GM06990 (cell line): ENCODE measurements at places on chromosomes 12 and 14.

DNA sequence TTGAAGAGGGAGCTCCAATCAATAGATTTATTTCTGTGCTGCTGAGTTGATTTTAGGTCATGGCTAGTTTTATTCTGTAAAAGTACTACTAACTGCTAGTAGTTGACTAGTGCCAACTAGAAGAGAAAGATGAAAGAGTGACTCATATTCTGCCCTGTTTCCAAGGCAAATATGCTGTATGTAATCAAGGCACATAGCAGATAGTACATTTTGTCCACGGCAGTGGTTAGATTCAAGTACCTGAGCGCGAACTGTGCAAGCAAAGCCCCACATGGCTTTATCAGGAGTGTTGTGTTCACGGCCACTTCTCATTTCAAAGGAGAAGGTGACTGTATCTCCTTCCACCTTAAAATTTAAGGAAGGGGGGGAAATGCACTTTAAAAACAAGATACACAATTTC lies 126.8 kb downstream of the TRAFD1 start:
- no peak for DNase-seq

- no peak for DNase-seq
These were observed 84.2 kb upstream of the BMP4 start for GRCh38 chr14:54040846-54041245.

- DNase-seq, result no peak
These were observed 8.5 kb downstream of the ZFYVE21 start for GRCh38 chr14:103724116-103724515.

DNA sequence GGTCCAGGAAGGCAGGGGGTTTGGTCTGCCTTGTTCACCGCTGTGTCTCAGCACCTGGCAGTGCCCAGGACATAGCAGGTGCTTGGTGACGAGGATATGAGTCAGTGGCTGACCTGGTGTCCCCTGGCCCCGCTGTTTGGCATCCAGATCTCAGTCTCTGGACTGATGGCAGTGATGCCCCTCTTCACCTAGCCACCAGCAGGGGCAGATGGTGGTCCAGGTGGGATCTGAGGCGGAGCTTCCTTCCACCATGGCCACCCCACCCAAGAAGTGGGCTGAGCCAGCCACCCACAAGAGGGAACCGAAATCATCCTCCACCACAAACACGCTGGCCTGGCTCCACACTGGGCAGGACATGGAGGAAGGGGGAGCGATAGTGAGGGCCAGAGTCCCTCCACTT lies 16.1 kb upstream of the SH2B3 start:
- DNase-seq, result no peak

- no peak for DNase-seq
These were observed 513.8 kb downstream of the RPL10L start for GRCh38 chr14:46137786-46138185.

GRCh38 chr14:65745396-65746190 lies 333.1 kb downstream of the FUT8 start:
- DNase-seq, result no peak

DNA sequence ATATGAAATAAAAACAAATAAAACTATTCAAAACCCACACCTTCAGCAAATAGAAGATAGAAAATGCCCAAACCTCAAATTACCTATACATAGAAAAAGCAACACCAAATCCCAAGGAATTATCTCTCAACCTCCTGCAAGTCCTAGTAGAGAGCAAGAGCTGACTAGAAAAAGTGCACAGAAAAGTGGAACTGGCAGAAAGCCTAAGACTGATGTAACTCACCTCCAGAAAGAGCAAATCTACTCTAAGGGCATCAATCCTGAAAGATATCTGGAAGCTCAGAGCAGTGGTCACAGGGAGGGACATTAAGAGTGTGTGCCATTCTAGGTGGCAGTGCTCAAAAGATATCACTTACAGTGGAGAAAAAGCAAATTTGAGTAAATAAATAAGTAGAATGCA lies 62.1 kb upstream of the PLEKHG7 start:
- DNase-seq, result no peak

DNA sequence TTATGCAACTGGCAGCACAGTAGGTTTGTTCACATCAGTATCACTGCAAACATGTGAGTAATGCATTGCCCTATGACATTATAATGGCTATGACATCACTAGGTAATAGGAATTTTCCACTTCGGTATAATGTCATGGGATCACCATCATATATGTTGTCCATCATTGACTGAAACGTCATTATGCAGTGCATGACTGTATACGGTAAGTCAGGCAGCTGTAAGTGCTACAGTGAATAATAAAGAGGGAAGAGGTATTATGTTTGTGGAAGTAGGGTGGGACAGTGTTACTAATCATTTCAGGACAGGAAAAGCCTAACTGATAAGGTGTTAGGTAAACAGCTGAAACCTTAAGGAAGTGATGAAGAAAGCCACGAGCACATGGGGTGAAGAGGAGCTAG lies 68.1 kb downstream of the ANO4 start:
- DNase-seq, result no peak

DNA sequence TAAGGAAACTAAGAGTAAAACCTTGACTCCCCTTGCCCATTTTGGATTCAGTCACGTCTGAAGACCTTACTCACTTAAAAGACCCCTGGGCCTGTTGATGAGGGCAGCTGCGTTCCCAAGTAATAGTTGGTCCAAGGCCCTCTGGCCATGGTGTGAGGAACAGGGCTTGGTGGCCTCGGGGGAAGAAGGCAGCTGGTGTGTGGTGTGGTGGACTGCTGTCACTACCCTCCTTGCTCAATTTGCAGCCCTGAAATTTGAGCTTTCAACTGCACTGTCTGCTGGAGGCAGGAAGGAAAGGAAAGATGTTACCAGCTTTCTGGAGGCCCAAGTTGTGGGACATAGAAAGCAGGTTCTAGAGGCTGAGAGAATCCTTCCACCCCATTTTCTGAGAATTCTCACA lies 128.2 kb downstream of the SLC38A6 start:
- no peak for DNase-seq

- DNase-seq, result no peak
These were observed 92.0 kb downstream of the FBXL14 start for GRCh38 chr12:1502379-1502720.

DNA sequence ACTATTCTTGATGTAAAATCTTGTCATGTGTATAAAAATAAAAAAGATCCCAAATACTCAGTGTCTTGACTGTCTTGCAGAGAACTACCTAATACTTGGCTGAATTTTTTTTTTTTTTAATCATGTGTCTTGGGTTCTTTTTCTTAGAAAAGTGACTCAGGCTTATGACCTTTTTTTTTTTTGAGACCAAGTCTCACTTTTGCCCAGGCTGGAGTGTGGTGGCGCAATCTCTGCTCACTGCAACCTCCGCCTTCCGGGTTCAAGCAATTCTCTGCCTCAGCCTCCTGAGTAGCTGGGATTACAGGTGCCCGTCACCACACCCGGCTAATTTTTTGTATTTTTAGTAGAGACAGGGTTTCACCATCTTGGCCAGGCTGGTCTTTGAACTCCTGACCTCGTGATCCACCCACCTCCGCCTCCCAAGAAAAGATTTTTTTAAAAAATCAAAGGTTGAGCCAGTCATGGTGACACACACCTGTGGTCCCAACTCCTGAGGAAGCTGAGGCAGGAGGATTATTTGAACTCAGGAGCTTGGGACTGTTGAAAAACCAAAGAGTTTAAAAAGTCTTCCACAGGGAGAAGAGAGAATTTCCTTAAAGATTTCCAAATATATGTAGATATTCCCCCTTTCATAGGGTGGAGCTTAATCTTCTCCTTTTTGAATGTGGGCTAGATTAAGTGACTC lies 17.7 kb upstream of the TDG start:
- no peak for DNase-seq

- DNase-seq, result peak; percentile 6
These were observed 32.1 kb downstream of the DEPDC4 start for GRCh38 chr12:100234591-100235304.

DNA sequence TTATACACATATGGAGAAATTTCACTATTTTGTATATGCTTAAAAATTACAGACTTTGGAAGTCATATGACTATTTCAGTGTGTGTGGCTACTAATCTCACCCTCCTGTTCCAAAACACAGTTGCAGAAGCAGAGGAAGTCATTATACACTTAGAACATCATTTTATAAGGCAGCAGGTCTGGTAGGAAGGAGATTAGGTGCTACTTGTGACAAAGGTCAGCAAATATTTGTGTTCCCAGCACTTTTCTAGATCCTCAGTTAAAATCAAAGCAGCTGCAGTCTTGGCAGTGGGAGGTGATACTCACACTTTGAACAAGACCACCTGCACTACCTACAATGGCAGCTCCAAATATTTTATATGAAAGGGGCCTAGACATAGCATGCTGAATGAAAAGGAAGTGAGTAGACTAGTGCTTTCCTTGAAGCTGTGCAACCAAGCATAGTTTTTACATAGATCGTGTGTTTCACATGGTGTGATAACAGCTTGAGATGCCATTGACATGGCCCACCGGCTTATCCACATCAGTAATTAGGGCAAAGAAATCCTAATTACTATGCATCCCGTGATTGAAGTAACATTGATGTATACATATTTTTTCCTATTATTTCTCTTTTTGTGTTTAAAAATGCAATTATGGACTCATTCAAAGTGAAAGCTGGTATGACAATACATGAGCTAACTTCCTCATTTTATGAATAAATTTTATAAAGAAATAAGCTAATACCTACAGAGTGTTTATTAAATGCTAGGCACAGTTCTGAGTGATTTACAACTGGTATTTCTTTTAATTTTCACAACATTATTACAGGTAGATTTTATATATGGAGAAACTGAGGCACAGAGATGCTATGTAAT lies 5.3 kb downstream of the GYS2 start:
- DNase-seq, result peak; percentile 10

DNA sequence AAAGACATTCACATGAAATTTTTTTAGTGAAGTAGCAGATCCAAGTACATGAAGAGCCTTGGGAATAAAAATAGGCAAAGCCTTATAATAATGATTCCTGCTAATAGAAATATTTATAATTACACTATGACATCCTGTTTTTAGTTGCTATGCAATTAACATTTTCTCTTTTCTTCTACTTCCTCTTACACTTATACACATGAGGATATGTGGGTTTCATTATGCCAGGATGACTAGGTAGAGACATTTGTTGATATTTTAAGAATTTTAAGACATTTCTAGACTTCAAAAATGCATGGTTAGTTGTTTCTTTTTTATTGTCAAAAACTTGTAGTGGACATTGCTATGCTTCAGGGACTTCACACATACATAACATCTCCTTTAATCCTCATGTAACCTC lies 326.8 kb downstream of the SYT1 start:
- no peak for DNase-seq

GRCh38 chr14:104706733-104707607 lies 17.1 kb upstream of the ADSS1 start:
- no peak for DNase-seq

- no peak for DNase-seq
These were observed at the start of gene KLRC1 for GRCh38 chr12:10453156-10453555. KLRC1 (minus strand) TSS chr12:10453377; CDS start chr12:10451156, 2,221 bp downstream.

DNA sequence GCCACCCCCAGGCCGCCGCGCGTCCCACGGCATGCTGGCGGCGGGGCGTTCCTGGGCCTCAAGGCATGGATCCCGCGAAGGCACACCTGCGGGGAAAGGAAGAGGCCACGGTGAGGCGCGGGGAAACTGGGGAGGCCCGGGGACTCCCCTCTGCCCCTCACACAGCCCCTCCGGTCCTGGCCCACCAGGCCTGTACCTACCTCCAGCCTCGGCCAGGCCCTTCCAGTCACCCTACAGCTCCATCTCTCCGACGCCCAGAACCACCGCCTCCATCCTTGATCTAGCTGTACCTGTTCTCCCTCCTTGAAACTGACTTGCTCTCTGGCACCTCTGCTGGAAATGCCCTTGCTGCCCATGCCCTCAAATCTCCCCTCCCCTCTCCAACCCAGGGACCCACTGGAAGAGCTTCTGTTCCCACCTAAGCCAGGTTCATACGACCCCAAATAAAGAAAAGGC lies 1.7 kb downstream of the ANKRD9 start:
- no peak for DNase-seq

DNA sequence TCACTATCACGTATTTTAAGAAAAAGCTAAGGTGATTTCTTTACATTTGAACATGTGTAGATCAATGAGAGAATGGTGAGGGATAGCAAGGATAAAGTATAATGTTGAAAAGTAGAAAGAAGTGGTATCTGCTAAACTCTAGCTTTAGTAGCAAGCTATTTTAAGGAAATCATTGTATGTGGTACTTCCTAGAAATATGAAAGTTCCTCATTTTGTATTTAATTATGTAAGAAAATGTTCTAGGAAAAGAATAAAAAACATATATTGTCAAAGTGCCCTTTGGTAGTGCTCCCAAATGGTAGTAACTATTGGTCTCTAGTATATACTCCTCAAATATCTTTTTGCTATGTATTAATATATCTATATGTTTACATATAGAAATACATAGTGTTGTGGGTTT lies 35.7 kb downstream of the RAB21 start:
- DNase-seq, result no peak

GRCh38 chr12:78062786-78063185 lies 232.1 kb downstream of the NAV3 start:
- no peak for DNase-seq

GRCh38 chr12:128567730-128568129 lies 256.0 kb downstream of the SLC15A4 start:
- no peak for DNase-seq

- no peak for DNase-seq
These were observed 15.2 kb upstream of the CLIP1 start for GRCh38 chr12:122437656-122438121.

GRCh38 chr12:114657597-114657920 lies 26.4 kb downstream of the TBX3 start:
- no peak for DNase-seq

GRCh38 chr14:94337274-94337673 lies 14.1 kb upstream of the SERPINA6 start:
- no peak for DNase-seq

GRCh38 chr12:125124320-125124966 lies 59.2 kb downstream of the AACS start:
- no peak for DNase-seq

DNA sequence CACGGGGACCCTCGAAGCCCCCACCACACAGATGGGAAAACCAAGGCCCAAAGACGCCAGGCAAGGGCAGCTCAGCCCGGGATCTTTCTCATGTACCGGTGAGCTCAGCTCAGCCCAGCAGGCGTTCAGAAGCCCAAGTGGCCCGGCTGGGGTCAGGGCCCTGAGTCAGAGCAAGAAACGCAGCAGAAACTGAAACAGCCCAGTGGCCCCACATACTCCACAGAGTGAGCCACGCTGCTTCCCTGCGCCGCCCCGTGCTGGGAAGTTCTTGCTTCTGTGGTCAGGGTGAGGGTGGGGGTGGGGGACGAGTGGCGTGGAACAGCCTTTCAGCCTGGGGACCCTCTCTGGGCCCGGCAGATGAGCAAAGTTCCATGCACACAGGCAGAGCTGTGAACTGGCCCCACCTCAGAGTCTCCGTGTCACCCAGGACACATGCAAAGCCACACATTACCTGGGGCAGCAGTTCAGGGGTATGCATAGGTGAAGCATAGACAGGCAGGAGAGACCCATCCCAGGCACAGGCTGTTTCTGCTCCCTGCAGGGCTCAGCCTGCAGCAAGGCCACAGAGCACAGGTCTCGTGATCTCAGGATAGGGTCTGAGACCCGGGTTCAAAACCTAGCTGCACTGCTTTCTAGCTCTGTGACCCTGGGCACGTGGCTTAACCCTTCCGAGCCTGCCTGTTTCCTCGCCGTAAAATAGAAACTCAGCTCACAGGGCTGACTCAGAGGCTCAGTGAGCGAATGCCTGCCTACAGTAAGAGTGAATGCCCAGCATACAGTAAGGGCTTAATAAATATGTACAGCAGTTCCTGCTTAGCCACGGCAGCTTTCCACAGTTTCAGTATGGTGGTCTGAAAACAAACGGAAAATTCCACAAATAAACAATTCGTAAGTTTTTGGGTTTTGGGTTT lies 21.6 kb downstream of the NCOR2 start:
- peak; percentile 88 for DNase-seq
